ENCODE measurements at places on chromosomes 1 and 21. TPM values are rescaled to one million over a fixed set of nuclear protein-coding genes. Genes with fewer than 3 reads are reported as not detected.

HES2 gene
- 0.53 TPM for total RNA-seq

FGR gene
- total RNA-seq: 3.4 TPM

RNF186 gene
- total RNA-seq: not detected

CLEC20A gene
- 0.48 TPM for total RNA-seq

HIVEP3 gene
- total RNA-seq: 2.8 TPM

ELAVL4 gene
- total RNA-seq: 5.7 TPM

RBM11 gene
- 0.85 TPM for total RNA-seq

MMP23B gene
- 45.6 TPM for total RNA-seq

ANKRD65 gene
- total RNA-seq: 5.8 TPM

PDIK1L gene
- 18.6 TPM for total RNA-seq

DCST2 gene
- 0.53 TPM for total RNA-seq

RGS1 gene
- 51.2 TPM for total RNA-seq

UTS2 gene
- total RNA-seq: 0.16 TPM

SERPINC1 gene
- not detected for total RNA-seq

SYCP1 gene
- not detected for total RNA-seq

LHX8 gene
- 1.6 TPM for total RNA-seq

MIXL1 gene
- total RNA-seq: not detected

MIS18A gene
- 11.6 TPM for total RNA-seq

SPRR2B gene
- not detected for total RNA-seq

CD52 gene
- total RNA-seq: 3.3 TPM

EPHA10 gene
- 0.05 TPM for total RNA-seq

ACBD6 gene
- 51.0 TPM for total RNA-seq

CD84 gene
- 5.3 TPM for total RNA-seq

CSRP1 gene
- 719 TPM for total RNA-seq

APOBEC4 gene
- not detected for total RNA-seq

S100A9 gene
- 77.5 TPM for total RNA-seq

EPHA2 gene
- total RNA-seq: 11.3 TPM
